ENCODE measurements at places on chromosomes 2 and 18.
A peak's percentile ranks its signal among the peaks of the same experiment; 100 is the strongest.

DNA sequence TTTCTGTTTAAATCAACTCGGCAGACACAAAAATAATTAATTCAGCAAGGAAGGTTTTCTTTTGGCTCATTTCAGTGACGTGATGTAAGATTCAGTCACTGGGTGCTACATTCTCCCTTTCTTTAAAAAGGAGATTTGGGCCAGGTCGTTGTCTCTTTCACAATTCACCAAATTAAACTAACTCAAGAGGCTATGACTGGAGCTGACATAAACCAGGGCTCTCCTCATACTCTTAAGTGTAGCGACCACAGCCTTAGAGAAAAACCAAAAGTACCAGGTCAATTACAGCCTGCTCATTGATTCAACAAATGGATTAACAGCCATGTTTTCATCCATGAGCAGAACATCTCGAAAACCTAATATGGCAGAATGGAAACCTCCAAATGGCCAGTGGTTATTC, 85.7 kb downstream of the PAX3 start:
- no peak for DNase-seq

- peak; percentile 25 for DNase-seq
Observed at GRCh38 chr2:88692187-88692586, 714 bp downstream of the RPIA start.

DNA sequence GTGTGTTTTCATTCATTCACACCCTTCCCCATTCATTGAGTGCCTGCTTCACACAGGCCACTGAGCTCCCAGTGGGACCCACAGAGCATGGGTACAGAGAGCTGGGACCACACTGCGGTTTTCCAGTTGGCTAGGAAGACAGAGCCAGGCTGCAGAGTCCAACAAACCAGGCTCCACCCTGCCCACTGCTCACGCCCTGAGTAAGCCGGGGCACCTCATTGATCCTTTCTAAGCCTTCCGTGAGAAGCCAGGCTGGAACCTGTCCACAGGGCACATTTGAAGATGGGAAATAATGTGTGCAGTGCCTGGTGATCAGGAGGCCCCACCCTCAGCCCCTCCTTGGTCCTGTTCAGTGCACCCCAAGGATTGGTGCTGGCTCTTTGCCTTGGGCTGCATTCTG, 13.5 kb downstream of the KCNIP3 start:
- DNase-seq = no peak

DNA sequence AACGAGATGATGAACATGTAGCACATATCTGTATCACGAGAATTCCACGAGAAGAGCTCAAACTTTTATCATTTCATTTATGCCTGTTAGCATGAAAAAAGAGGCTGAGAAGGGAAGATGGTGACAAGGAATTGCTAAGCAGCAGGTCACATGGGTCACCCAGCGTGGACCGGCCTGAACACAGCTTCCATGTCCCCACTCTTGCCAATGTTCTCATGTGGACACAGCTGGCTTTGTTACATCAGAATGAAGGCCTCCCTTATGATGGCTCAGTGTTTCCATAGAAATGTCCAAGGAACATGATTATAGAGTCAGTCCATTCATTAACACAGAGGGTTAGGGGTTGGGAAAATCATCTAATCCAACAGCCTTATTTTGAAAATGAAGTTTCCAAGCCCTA, 215.4 kb downstream of the CMPK2 start:
- DNase-seq = no peak

GRCh38 chr2:238060096-238060541, 682 bp upstream of the SCLY start:
- no peak for DNase-seq

DNA sequence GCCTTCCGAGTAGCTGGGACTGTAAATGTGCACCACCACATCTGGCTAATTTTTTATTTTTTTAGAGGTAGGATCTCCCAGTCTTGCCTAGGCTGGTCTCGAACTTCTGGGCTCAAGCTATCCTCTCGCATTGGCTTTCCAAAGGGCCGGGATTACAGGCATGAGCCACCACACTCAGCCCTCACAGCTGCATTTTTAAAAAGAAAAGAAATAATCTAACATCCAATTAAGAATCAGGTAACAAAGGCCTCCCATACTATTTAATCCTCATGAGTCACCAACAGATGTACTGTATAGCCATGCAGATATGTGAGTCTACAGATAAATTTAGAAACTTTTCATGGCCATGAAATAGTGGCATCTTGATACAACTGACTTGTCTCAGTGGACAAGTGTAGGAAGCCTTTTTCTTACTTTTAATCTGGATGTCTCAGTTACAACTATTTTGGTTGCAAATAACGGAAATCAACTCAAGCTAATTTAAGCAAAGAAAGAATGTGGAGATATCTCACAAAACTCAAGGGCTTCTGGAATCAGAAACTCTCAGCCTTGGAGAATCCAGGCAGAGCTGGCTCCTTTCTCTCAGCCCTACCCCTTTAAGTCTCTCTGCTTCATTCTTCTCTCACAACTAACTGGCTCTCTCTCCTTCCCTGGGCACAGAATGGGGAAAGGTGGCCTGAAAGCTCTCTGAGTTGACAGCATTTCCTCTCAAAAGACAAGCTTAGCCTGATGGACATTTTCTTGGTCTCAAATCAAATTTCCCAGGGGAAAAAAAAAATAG, 12.8 kb upstream of the PPM1B start:
- no peak for DNase-seq
